ENCODE measurements at places on chromosomes 13 and 19. TPM values are rescaled to one million over a fixed set of nuclear protein-coding genes. Genes with fewer than 3 reads are reported as not detected.

DNA sequence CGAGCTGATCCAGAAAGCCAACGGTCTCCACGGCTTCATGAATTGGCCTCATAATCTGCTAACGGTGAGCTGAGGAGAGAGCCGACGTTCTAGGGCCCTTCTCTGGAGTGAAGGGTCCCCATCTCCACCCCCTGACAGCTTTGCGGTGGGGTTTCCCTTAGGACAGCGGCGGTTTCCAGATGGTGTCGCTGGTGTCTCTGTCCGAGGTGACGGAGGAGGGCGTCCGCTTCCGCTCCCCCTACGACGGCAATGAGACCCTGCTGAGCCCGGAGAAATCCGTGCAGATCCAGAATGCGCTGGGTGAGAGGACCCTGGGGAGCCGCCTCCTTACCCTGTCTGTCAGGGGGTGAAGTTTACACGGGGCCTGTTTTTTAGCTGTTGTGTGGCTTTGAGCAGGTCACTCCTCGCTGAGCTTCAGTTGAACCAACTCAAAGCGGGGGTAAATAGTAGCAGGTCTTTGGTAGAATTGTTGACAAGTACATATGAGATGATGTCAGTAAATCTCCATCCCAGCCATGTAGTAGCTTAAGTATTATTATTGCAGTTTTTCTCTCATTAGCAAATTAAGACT, 801 bp downstream of the QTRT1 start:
- H3K4me3 ChIP-seq = peak overlapping the region; percentile 58
- peaks cover 3% of the 10 kb centered on the region for H3K36me3 ChIP-seq
- no peak overlapping the region for H3K27ac ChIP-seq
- no peaks in the 10 kb centered on the region for H3K27me3 ChIP-seq

Gene CGB5
- total RNA-seq = not detected

Gene NMRK2
- not detected for total RNA-seq

GRCh38 chr19:3058821-3059314, 3.4 kb downstream of the TLE5 start:
- peaks cover 80% of the 10 kb centered on the region for H3K4me1 ChIP-seq
- peaks cover 67% of the 10 kb centered on the region for H3K36me3 ChIP-seq
- DNase-seq = no peak
- H3K27me3 ChIP-seq = no peaks in the 10 kb centered on the region
- H3K27ac ChIP-seq = no peak overlapping the region

DNA sequence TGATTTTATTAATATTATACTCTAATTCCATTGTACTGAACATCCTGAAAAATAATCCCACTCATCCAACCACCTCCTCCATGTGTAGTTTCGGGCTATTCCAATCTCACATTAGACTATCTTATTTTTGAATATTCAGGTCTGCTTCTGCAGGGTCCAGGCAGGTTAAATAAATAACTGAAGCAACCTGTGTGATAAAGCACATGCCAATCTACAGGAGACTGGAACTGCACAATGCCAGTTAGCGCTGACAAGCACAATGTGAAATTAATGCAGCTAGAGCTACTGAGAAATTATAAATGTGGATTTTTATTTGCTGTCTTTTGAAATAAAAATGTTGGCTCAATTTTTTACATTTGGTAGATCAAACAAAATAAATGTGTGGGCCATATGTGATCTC, 540.1 kb upstream of the ATXN8OS start:
- no peaks in the 10 kb centered on the region for H3K36me3 ChIP-seq
- H3K4me1 ChIP-seq = no peaks in the 10 kb centered on the region
- H3K27ac ChIP-seq = no peak overlapping the region
- H3K27me3 ChIP-seq = no peaks in the 10 kb centered on the region

- H3K27me3 ChIP-seq = no peaks in the 10 kb centered on the region
- peak overlapping the region; percentile 85 for H3K27ac ChIP-seq
- H3K4me1 ChIP-seq = peaks cover 27% of the 10 kb centered on the region
Observed at GRCh38 chr13:34207334-34207733, 389.4 kb downstream of the RFC3 start.

GRCh38 chr13:44198826-44199225, 174.8 kb upstream of the SERP2 start:
- peaks cover 20% of the 10 kb centered on the region for H3K4me1 ChIP-seq
- H3K27ac ChIP-seq = no peak overlapping the region
- no peaks in the 10 kb centered on the region for H3K36me3 ChIP-seq
- DNase-seq = no peak
- no peak overlapping the region for H3K4me3 ChIP-seq

DNA sequence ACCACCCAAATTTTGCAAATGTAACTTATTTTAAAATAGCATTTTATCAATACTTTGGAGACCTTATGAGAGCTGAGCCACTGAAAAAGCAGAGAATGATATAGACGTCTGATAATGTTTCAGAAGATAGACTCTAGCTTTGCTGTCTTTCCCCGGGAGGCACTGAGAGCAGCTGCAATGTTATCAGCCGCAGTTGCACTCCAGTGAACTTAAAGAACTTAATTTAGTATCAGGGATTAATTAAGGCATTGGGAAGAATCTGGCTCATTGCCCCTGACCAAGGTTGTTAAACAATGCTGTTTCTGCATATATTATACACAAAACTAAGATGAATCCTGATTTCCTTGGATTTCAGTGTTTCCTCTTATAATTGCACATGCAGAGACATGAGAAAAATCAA, 75.7 kb upstream of the SGCG start:
- no peak overlapping the region for H3K27ac ChIP-seq
- no peaks in the 10 kb centered on the region for H3K4me1 ChIP-seq
- no peak overlapping the region for H3K4me3 ChIP-seq
- H3K27me3 ChIP-seq = no peaks in the 10 kb centered on the region

DNA sequence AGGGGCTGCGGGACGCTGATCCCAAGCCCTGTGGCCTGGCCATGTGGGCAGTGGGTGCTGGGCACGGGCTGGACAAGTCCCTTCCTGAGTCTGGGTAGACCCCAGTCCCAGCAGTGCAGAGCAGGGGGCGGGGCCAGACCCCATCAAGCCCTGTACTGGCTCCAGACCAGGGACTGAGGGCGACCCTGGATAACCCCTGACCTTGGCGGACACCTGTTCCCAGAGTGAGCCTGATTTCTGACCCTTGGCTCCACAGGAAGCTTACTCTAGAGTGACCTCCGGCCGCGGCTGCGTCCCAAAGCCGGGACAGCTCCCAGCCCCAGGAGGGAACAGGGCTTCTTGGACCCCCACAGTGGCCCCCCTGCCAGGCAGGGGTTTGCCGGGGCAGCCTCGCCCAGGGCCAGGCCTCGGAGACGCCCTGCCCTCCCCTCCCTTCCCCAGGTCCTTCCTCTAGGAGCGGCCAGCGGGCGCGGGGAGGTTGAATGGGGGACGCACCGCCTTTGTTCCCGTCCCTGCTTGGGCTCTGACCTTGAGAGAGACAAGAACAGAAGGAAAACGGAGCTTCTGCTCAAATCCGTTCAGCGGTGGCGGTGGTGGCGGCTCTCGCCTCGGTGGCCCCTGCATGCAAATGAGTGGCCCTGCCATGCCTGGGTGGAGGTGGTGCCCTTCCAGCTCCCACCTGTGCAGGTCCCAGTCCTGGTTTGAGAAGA, 2.3 kb upstream of the EFNA2 start:
- peaks cover 11% of the 10 kb centered on the region for H3K4me1 ChIP-seq
- no peak overlapping the region for H3K27ac ChIP-seq
- peaks cover 47% of the 10 kb centered on the region for H3K27me3 ChIP-seq
- no peak overlapping the region for H3K4me3 ChIP-seq
- peaks cover 17% of the 10 kb centered on the region for H3K36me3 ChIP-seq

DNA sequence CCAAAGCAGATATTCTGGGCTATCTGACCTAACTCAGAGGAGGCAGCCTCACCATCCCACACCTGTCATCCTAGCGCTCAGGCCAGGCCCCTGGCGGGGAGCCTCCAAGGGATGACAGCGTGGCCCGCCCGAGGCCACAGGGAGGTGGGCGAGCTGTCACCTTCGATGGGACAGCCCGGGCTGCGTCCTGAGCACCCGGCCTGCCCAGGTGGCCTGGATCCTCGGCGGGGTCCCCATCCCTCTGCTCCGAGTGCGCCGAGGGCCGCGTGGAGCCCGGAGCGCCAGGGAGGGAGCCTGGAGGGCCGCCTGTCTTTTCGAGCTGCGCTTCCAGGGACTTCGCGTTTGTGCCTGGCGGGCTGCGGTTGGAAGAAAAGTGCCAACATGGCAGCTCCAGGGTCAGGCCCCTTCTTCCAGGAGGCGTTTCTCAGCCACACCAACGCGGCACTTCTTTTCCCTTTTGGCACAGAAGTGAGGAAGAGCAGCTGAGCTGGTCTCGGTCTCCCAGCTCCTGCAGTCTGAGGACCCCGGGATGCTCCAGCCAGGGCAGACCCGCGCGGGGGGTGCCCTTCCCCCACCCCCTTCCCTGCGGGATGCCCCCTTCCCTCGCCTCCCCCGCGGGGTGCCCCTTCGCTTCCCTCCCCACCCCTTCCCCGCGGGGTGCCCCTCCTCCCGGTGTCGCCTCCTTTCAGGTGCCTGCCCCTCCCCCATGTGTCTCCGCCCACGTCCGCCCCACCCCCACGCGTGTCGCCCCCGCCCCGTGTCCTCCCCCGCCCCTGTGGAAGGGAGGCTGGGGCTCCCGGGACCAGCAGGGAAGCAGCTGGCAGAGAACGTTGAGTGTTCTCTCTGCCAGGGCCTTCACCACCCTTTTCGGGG, 42.3 kb downstream of the GJA3 start:
- H3K4me1 ChIP-seq = peaks cover 4% of the 10 kb centered on the region
- peak overlapping the region; percentile 37 for H3K4me3 ChIP-seq
- no peaks in the 10 kb centered on the region for H3K27me3 ChIP-seq
- H3K27ac ChIP-seq = no peak overlapping the region
- H3K36me3 ChIP-seq = no peaks in the 10 kb centered on the region

Gene FUT2
- not detected for total RNA-seq

DNA sequence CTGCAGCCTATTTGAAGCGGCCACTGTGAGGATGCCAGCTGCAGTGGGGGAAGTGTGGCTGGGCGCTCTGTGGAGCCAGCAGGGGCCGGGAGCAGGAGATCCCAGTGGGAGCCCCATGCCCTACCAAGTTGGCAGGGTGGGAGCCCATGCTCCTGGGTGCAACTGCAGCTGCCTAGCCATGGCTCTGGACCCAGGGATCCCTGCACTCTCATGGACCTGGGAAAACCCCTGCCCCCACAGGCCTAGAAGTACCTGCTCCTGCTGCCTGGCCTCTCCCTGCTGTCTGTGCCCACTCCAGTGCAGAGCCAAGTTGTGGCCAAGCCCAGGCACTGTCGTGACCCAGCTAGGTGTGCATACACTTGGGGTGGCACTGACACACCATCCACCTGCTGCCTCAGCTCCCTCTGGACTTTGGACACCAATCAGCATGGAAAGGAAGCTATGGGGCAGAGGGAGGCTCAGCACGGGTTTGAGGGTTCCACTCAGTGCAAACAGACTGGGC, 20.9 kb downstream of the LIG4 start:
- H3K27me3 ChIP-seq = peaks cover 76% of the 10 kb centered on the region
- no peak overlapping the region for H3K27ac ChIP-seq
- H3K4me1 ChIP-seq = no peaks in the 10 kb centered on the region
- DNase-seq = peak; percentile 78

GRCh38 chr19:29401712-29402421, 123.9 kb upstream of the VSTM2B start:
- no peak overlapping the region for H3K27ac ChIP-seq
- no peak for DNase-seq
- no peak overlapping the region for H3K4me3 ChIP-seq
- no peaks in the 10 kb centered on the region for H3K27me3 ChIP-seq
- H3K4me1 ChIP-seq = no peaks in the 10 kb centered on the region
- no peaks in the 10 kb centered on the region for H3K36me3 ChIP-seq

DNA sequence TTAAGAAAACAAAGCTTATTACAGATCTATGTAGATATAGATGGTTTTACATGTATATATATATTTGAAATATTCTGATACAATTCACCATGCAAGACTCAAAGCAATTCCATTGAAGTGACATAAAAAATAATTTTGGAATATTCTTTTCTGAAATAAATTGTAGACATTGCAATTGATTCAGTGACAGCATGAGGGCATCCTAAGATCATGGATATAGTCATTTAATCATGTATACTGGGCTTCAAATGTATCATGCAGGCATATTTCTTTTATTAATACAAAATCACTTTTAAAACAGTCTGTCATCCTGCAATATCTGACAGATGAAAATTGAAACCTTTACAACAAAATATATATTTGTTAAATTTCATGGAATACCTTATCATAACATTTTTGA, 286.7 kb upstream of the SLITRK6 start:
- H3K27ac ChIP-seq = no peak overlapping the region
- H3K27me3 ChIP-seq = no peaks in the 10 kb centered on the region
- H3K4me1 ChIP-seq = no peaks in the 10 kb centered on the region
- no peak for DNase-seq
- H3K36me3 ChIP-seq = no peaks in the 10 kb centered on the region
- no peak overlapping the region for H3K4me3 ChIP-seq

Gene IFNL1
- total RNA-seq = not detected

DNA sequence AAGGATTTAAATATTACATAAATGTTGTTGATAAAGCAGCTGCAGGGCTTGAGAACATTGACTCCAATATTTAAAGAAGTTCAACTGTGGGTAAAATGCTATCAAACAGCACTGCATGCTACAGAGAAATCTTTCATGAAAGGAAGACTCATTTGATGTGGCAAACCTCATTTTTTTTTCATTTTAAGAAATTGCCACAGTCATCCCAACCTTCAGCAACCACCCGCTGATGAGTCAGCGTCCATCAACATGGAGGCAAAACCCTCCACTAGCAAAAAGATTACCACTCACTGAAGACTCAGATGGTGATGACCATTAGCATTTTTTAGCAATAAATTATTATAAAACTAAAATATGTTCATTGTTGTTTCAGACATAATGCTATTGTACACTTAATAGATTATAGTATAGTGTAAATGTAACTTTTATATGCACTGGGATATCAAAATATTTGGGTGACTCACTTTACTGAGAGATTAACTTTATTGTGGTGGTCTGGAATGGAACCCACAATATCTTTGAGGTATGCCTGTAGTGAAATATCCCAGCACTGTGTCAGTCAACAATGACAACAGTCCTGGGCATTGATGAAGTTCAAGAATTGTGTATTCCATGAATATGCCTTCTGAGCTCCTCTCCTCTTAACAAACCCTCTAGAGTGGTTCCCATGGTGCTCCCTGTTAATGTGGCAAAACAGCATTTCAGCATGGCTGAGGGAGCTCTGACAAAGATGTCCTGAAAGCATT, 52.4 kb upstream of the SOX21 start:
- H3K36me3 ChIP-seq = no peaks in the 10 kb centered on the region
- no peak overlapping the region for H3K27ac ChIP-seq
- DNase-seq = no peak
- H3K4me3 ChIP-seq = no peak overlapping the region

DNA sequence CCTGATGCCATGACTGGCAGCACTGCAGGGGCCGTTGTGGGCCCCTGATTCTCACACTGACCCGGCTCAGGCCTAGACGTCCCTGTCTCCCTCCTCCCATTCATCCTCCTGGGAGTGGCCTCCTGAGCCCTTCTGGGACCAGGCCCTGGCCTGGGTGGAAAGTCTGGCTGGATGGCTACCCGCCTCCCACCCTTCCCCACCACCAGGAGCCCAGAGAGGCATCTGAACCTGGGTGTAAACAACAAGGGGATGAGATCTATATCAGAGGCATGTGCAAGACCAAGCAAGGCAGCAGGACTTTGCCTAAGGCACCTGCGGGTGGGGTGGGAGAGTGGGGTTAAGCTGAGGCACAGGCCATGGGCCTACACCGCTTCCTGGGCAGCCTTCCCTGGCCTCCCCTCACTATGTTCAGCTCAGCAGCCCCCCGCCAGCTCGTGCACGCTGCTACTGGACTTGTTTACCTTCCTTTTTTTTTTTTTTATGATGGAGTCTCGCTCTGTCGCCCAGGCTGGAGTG, 22.0 kb upstream of the ASPDH start:
- no peak overlapping the region for H3K27ac ChIP-seq
- DNase-seq = no peak
- H3K4me3 ChIP-seq = no peak overlapping the region
- H3K4me1 ChIP-seq = no peaks in the 10 kb centered on the region
- 0 out of 2 replicates have a peak, but pooled peaks cover 2% of the 10 kb centered on the region for H3K27me3 ChIP-seq
- no peaks in the 10 kb centered on the region for H3K36me3 ChIP-seq

Gene C13orf42
- total RNA-seq = not detected

Measured in SJSA1 (cell line).